BJ (cell line): ENCODE measurements at places on chromosomes 13 and 19.

GRCh38 chr19:10603084-10603872 is 16.2 kb upstream of the AP1M2 start:
- no peak for DNase-seq

- no peak for DNase-seq
Measured at GRCh38 chr13:79987761-79988160, 353.2 kb downstream of the SPRY2 start.

DNA sequence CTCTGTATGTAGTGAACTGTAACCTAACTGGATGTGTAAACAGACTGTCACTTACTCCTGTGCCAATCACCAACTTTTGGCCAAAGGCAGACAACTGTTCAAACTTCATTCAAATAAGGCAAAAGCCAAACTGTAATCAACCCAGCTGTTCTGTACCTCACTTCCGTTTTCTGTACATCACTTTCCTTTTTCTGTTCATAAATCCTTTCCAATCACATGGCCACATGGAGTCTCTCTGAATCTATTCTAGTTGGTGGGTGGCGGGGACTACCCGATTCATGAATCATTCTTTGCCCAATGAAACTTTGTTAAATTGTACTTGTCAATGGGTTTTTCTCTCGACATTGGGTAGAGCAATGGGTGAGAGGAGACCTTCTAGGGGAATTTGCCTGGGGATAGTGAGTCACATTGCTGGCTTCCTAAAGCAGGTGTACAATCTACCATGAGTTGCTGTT is 178.3 kb upstream of the RFC3 start:
- no peak for DNase-seq

DNA sequence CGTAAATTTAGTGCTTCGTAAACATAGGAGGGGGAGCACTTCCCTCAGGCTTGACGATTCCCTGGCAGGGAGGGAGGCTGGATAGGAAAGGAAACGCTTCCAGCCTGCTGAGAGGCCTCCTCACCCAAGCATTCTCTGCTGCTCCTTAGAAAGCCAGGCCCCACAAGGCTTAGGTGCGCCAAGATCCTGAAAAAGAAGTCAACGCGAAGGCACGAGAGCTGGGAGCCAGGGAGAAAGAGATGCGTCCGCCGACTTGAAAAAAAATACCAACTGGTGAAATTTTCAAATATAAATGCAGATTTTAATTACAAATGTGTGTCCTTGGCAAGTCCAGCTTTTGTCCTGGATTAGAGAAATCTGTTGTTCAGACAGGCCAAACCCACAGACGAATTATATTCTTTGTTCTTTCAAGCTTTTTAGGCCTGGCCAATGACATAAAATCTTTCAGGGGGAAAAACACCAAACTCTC is 64.0 kb downstream of the ALOX5AP start:
- no peak for DNase-seq

DNA sequence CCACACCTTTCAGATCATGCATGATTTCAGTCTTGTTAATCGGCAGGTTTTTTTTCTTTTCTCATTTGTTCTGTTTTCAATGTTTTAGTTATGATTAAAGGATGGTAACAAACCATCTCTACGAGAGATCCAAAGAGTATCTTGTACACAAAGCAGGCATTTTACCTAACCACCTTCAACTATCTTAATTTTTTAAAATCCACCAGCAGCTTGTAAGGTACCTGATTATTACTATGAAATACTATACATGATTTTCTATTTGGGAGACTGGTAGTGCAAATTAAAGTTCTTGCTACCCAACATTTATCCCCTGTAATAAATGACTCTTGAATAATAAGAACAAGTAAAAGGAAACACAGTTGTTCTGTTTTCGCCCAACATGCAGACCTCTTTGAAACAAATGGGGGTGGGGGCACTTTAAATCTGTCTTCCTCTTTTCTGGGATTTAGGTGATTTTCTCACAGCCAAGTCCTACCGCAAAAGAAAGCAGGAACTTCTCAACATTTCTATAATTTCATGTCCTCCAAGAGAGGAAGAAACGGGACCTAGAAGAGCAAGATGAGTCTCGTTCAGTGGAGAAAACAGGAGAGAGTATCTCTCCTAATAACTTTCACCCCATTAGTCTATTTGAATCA is 3.6 kb downstream of the POU4F1 start:
- no peak for DNase-seq

DNA sequence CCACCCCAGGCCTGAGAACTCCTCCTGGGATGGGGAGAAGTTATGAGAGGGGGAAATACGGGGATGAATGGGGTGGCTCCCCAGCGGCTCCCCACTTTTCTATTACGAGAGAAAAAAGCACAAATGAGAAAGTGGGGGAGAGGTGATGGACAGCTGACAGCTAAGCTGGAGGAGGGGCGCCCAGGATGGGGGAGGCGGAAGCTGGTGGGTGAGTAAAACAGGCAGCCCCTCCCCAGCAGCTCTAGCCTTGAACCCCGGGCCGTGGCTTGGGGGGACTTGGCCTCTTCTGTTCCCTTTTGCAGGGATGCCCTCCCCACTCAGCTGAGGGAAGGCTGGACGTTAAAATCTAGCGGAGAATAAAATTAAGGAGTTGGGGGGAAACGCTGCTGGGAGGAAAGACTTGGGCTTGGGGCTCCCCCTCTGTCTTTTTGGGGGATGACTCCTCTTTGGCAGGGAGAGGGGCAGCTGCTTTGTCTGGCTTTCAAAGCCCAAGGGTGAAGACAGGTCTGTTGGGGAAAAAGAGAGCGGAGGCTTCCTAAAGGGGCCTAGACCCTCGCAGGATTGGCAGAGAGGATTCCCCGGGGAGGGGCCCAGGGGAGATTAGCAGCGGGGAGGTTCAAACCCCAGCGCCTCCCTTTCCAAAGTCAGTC is 1.4 kb upstream of the SAMD1 start:
- no peak for DNase-seq

DNA sequence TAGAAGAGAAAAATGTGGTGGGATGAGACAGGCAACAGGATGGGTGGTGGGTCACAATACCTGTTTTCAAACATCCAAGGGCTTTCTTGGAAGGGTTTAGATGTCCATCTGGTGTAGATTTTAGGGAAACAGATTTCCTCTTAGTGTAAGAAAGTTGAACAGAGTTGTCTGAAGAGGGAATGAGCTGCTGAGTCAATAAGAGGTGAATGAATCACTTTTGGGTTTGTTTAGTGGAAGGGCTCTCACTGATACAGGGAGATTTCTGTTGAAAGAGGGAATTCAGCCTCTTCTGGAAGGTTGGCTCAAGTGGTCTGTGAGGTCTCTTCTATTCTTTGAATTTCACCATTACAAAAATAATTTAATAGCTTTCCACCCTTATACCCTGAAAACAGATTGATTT is 54.6 kb downstream of the LACC1 start:
- no peak for DNase-seq

GRCh38 chr13:29489650-29490560 is 105.6 kb downstream of the SLC7A1 start:
- DNase-seq, result no peak

DNA sequence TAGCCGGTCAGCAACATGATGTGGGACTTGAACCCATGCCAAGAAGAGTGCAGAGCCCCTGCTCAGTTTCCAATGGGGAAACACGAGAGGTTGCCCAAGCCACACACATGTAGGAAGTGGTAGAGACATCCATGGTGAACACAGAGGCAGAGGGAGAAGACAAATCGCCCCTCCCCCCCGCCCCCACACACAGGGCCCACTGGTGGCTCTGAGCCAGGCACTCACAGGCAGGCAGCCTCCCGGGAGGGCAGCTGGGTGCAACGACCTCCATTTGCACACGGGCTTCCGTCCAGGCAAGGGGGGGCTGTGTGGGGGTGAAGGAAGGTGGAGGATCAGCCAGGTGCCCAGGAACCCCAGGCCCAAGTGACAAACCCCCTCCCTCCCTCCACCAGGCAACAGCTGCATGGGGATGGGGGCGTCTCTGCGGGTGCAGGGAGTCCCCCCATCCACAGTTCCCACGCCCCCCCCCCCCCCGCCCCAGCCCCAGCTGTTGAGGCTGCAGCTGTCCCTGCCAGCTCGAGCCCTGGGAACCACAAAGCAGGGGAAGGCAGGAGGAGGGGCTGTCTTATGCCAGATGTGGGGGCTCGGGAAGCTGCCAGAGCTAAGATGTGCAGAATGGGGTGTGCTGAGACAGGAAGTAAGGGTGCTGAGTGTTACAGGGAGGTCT is 3.4 kb downstream of the NOTCH3 start:
- DNase-seq, result no peak

- DNase-seq, result no peak
Measured at GRCh38 chr13:71021825-71022422, 845.1 kb downstream of the DACH1 start.

- DNase-seq, result no peak
Measured at GRCh38 chr13:22262001-22262885, 591.4 kb downstream of the FGF9 start.

DNA sequence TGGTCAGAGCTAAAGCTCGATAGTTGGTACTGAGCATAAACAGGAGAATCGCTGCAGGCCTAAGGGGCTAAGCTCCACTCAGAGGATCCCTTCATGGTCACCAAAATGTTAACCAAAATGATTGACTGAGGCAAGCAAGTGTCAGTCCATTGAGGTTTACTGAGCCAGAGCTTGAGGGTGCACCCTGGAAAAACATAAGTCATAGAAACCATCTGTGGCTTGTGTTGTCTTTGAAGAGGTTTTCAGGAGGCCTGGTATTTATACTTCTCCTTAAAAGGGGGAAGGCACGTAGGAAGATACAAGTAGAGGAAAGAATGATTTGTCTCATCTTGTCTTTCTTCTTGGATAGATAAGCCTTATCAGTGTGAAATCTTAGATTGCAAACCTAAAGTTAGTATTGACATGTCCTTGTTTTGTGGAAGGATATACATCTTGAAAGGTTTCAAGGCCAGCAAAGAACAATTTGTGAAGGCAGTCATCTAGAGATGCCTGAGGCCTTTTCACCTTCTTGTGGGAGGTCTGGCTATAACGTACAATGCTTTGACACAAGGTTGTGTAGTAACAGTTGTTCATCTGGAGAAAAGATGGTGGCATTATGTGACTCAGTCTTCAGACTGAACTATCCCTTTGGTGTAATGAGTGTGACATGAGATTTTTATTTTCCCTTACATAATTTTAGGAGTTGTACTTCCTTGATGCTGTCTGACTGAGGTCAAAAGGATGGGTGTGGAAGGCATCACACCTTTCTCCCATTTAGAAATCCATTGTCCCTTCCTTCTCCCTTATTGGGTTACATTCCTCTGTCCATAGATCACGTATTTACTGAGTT is 14.7 kb upstream of the CEACAM6 start:
- no peak for DNase-seq

- peak; percentile 40 for DNase-seq
Measured at GRCh38 chr19:38543807-38544568, 73.8 kb downstream of the MAP4K1 start.

DNA sequence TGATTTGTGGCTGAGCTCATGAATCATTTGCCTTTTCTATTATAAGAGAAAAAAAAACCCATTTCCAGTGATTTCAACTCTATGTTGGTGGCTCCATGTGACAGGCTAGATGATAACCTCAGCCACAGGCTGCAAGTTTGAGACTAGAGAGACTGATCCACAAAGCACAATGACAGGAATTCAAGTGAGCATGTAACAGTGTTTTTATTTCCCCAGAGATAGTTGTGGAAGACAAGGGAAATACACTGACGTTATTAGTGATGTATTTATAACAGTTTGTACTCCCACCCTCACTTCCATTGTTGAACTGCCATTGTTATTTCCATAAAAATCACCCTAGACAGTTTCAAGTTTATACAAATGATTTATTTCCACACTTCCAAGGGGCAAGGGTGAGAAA is 27.9 kb upstream of the EDNRB start:
- DNase-seq, result no peak

GRCh38 chr19:1956868-1957492 is 16.0 kb downstream of the CSNK1G2 start:
- no peak for DNase-seq

DNA sequence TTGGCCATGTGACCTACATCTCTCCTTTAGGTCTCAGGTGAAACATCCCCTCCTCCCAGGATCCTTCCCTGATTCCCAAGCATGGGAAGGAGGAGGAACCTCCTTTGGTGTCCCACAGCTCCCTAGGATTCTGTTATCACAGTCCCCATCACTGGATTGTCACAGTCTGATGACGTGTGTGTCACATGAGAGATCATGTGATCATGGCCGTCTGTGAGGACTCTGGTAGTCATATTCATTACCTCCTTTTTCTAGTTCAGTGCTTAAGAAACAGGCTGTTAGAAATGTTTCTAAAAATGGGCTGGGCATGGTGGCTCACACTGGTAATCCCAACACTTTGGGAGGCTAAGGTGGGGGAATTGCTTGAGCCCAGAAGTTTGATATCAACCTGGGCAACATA is 3.0 kb downstream of the DHX34 start:
- DNase-seq, result no peak

GRCh38 chr13:99208845-99209527 is 8.3 kb downstream of the UBAC2 start:
- DNase-seq, result no peak

GRCh38 chr13:40060296-40061007 is 405.0 kb downstream of the COG6 start:
- DNase-seq, result peak; percentile 14

- no peak for DNase-seq
Measured at GRCh38 chr13:47289567-47289966, 392.7 kb upstream of the HTR2A start.

DNA sequence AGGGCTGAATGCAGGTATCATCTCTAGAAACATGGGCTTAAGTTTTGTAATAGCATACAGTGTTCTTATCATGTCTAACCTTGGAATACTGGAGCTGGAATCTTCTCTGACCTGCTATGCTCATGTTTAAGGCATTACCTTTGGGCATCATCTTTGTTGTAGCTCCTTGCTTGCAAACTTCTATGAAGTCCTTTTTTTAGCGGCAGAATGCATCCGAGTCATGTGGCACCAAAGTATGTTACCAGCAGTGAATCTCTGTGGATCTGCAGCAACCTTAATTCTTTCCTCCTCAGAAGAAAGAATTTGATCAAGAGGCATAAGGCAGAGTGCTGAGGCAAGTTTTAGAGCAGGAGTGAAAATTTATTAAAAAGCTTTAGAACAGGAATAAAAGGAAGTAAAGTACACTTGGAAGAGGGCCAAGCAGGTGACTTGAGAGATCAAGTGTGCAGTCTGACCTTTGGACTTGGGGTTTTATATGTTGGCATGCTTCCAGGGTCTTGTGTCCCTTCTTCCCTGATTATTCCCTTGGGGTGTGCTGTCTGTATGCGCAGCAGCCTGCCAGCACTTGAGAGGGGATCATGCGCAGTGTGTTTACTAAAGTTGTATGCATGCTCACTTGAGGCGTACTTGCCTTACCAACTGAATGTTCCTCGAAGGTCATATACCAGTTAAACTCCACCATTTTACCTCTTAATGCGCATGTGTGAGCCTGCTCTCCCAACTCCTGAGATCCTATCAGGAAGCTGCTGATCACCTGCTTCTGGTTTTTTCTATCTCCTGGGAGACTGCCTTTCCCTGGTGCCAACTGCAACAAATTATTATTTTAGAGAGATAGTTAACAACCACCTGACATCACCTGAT is 115.5 kb downstream of the LACC1 start:
- no peak for DNase-seq

GRCh38 chr13:24175847-24176246 is 15.3 kb downstream of the SPATA13 start:
- DNase-seq, result no peak

- no peak for DNase-seq
Measured at GRCh38 chr13:100129605-100130004, 40.7 kb downstream of the PCCA start.
